ENCODE measurements at places on chromosomes 1 and 21. TPM values are rescaled to one million over a fixed set of nuclear protein-coding genes. Genes with fewer than 3 reads are reported as not detected.

The GPX7 gene
- 29.3 TPM for total RNA-seq

DNA sequence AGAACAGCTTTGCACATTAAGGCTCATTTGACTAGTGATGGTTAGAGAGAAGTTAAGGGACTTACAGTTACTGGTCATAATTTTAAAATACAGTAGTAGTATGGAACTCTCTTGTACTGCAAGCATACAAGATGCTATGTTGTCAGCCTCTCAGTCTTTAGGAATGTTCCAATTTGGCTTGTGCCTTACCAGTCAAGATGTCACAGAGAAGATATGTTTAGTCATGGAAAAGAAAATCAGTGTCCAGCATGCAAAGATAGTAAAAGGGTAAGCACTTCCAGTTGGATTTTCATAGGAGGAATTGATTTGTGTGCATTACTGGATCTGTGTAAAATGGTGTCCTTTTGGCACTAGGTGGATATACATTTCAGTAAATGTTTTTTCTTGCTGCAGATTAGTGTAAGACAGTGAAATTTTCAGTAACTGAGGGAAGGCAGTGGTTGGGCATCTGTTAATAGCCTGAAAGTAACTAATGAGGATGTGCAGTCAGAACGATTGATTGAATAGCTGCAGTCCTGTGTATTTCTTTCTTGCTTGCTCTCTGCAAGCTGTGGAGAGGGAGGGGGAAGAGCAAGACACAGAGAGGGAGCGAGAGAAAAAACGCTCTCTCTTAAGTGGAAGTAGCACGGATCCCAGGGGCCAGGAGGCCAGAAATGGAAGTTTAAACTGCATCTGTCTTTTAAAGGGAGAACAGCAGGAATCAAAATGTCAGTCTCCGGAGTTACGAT, 108.2 kb downstream of the CLEC20A start:
- DNase-seq: no peak

- no peak for DNase-seq
Measured at GRCh38 chr21:45979651-45980050, 1.9 kb upstream of the COL6A1 start.

DNA sequence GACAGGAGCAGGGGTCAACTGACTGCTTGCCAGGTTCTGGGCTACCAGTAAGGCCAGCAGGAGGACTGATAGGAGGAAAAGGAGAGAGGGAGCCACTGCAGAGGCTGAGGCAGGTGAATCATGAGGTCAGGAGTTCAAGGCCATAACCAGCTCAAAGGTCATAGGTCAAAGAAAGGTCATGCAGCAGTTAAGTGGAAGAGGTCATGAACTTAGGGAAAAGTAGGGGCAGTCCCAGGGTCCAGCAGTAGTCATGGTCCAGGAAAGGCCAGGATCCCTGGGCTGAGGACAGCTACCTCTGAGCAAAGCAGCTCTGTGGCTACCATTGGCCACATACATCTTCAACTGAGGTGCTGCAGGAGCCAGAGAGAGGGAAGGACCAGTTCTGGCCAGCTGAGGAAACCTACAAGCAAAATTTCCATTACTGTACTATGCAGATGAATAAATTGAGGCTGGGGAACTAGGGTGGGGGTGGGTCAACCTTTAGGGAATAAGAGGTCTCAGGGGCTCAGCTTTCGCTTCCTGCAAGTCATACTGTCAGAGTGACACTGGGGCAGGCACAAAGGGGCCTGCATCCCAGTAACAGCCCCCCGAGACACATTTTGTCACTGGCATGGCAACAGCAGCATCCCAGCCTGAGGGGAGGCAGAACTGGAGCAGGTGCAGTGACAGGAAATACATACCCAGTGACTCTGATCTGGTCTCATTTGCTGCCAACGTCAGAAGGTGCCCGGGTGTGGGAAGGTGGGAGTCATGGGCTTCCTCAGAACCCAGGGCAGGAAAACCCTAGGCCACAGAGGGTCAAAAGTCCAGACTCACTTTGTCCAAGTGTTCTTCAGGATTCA, 5.2 kb upstream of the INPP5B start:
- no peak for DNase-seq

Data from frontal cortex (tissue), 4 donors.